Stimulated activated CD4-positive, alpha-beta T cell treated with anti-CD3 and anti-CD28 coated beads, Interleukin-15, amount 100 ng/mL, for 48 hours (primary cell): ENCODE measurements at places on chromosomes 13 and 19.
A peak's percentile ranks its signal among the peaks of the same experiment; 100 is the strongest.

DNA sequence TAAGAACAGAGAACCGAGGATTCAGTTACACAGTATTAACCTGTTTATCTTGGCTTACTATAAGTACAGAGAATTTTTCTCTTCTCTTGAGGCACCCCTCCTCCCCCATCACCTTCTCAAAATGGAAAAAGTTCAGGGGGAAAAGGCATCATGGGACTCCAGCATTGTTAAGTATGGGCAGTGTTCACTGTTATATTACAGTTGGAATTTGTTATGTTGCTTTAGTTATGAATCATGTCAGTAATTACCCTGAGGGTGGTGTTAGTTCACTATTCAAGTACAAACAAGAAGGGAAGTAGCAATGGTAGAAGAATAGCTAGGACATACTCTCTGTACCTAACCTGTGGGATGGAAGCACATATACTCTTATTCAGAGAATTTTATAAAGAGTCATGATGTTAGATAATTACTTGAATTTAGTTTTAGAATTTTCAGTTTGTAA lies 12.0 kb downstream of the LPAR6 start:
- no peak for DNase-seq

GRCh38 chr13:66842766-66843165 lies 387.4 kb downstream of the PCDH9 start:
- DNase-seq, result no peak

DNA sequence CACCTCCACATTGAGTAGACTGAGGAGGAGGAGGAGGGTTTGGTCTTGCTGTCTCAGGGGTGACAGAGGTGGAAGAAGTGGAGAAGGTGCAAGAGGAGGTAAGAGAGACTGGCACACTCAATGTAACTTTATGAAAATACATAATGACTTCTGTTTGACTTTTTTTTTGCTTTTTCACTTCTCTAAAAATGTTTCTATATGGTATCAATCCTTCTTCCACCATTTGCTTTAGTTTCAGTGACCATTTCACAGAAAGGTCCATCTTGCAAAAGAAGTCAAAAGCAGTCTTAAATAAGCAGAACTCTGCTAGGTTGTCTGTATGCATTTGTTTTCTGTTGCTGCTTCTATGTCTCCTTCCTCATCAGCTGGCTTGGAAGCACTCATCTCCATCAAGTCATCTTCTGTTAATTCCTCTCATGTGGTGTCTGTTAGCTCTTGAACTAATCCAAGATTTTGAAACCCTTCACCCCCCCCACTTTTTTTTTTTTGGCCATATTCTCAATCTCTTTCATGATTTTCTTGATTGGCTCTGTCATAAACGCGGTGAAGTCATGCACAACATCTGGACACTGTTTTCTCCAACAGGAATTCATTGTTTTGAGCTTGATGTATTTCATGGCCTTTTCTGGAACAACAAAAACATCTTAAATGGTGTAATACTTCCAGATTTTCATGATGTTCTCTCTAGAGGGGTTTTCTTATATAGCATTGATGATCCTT lies 80.8 kb downstream of the KL start:
- DNase-seq, result no peak

DNA sequence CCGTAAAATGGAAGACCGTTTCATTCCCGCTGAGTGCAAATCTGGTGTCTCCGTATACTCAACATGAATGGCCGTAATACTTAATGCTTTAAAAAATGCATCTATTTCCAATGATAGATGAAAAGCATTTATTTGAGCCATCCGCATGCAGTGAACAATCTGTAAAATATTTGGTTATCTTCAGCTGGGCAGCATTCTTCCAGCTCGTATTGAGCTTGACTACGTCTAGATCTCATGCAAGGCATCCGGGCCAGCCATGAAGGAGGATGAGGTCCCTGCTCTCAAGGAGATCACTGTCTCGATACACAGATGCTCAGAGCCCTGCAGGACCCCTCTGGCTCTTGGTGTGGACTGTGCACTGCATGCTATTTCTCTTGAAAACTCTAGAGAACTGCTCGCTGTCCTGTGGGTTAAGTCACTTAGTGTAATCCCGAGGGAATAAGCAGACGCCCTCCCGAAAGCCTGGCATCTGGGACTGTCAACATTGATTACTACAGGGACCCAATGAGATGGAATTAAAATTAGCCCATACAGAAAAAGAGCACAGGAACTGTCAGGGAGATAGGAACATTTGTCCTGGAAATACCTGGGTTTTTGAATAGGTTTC lies 112.4 kb upstream of the RNF113B start:
- no peak for DNase-seq

GRCh38 chr13:101661839-101662238 lies 209.4 kb downstream of the ITGBL1 start:
- no peak for DNase-seq

DNA sequence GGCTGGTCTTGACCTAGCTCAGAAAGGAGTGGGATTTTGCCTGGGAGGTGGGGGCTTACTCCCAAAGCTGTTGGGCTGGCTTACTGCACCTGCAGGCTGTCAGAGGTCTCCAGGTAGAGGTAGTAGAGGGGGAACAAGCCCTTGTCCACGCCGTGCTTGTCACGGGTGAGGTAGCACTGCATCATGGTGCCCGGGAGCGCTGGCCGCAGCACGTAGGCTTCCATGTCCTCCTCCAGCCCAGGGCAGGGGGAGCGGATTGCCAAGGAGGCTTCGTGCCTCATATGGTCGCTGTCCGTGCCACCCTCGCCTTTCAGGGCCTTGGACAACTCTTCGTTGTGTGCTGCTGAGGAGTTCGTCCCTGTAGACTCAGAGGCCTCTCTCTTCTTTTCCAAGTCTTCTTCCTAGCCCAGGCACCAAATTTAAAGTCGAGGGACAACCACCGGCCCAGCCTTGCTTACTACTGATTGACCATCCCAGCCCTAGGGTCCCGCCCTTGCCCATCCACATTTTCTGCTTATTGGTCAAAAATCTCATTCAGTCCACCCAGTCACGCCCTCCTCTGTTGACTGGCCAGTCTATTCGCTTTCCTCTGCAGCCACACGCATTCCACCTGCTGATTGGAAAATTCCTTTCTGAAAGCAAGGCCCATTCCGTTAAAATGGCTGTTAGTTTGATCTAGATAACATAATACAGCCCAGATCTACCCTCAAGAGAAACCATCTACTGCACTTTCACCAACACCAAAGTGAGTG lies 10.5 kb downstream of the TULP2 start:
- DNase-seq, result no peak

DNA sequence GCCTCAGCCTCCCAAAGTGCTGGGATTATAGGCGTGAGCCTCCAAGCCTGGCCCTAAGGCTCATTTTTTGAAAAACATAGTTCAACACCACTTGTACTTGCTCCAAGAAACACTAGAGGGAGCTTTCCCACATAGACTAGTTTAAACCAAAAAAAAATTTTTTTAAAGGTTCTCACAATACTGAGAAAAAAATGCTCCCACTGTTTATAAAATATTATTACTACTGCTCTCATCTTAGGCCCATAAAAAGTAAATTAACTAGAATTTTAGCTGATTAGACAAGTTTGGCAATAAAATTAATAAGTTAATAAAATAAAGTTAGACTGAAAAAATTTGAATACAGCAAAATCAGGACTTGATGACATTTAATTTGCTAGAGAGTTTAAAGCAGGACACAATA lies 109.5 kb downstream of the TBC1D4 start:
- no peak for DNase-seq

GRCh38 chr13:84352946-84353345 lies 470.7 kb upstream of the SLITRK1 start:
- no peak for DNase-seq

DNA sequence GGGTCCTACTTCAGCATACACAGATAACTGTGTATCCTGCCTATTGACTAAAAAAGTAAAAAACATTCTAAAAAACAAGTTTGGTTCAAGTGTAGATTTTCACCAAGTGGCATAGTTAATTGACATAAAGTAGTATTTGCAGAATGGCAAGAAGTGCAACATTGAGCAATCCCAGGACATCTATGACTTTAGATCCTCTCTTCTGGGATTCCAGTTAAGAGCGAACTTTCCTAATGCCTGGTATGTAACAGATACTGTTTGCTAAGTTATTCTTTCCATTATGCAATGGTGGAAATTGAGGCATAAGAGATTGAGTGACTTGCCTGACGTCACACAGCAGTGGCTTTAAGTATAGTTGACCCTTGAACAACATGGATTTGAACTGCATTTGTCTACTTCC lies 96.1 kb downstream of the ZMYM2 start:
- no peak for DNase-seq

GRCh38 chr19:44576843-44577565 lies 36.4 kb upstream of the IGSF23 start:
- peak; percentile 17 for DNase-seq

GRCh38 chr13:49395451-49395865 lies 48.4 kb downstream of the CAB39L start:
- DNase-seq, result no peak

DNA sequence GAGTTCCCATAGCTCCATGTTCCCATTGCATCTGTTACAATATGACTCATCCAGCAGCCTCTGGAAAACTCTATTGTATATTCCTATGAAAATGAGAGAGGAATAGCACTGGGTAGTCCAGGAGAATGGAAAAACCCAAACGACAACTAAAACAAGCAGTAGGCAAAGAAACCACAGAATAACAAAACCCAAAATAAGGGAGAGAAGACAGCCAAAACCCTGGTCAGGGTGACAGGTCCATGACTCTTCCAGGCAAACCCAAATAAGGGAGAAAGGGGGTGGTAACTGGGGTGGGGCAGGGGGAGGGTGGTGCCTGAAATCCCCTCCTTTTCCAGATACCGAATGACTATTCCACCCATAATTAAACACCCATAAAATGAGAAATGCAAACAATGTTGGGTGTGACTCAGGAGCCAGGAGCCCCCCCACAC lies 4.0 kb upstream of the ZNF8 start:
- DNase-seq, result no peak

- no peak for DNase-seq
Measured at GRCh38 chr13:42360046-42360574, 88.2 kb downstream of the AKAP11 start.

DNA sequence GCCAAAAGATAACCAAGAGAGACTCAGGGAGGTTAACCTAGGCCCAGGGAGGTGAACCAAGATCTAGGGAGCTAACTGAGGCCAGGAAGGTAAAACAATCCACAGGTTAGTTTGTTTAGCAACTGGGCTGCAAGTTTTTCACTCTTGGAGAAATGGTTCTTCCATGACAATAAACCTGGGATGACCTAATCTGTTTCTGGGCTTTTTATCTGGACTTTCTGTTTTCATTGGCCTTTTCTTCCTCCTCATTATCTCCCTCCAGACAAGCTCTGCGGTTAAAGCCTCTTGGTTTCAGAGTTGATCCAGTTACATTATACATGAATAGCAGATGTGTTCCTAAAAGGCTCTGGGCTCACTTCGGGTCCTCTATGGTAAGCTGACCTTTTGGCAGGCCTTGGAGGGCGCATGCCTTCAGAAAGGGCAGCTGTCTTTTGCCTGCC lies 44.2 kb downstream of the PCDH8 start:
- DNase-seq, result no peak

DNA sequence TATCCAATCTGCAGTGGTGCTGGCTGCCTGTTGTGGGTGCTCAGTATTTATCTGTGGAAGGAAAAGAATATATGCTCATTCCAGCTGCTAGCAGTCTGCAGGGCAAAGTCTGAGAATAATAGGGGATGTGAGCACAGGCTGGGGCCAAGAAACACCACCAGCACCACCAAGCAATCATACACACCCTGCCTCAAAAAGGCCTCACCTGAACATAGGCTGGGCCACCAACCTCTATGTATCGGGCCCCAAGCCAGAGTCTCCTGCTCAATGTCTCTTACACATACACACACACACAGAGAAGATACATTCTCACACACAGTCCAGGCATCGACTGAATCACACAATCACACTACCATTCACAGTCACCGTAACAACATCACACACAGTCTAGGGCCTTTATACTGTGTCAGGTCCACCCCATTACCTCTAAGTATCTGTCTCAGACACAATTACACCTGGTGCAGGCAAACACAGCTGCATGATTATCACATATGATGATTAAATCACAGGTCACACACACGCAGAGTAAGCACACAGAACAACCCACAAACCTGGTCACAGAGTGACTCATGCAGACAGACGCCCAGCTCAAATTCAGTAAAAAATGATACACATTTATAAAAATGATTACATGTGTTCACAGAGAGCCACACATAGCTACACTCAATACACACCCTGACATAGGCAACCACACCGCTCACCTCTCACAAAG lies 1.3 kb upstream of the ZSCAN22 start:
- DNase-seq, result no peak

DNA sequence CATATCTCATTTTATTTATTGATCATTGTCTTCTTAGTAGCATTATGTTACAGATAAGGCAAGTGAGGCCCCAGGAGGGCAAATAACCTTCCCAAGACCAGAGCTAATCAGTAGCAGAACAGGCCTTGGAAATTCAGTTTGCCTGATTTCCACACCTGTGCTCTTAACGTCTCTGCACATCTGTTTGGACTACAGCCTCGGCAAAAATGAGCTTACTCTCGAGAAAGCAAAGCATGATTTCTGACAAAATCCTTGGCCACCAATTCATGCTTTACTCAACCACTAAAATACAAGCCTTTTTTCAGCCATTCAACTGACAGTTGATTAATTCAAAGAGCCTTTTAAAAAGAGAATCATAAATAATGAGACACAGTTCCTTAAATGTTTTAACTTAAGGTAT lies 309.3 kb upstream of the HTR2A start:
- DNase-seq, result no peak

- peak; percentile 94 for DNase-seq
Measured at GRCh38 chr19:45817010-45817724, 2.1 kb upstream of the RSPH6A start.

GRCh38 chr13:39510316-39510695 lies 92.7 kb downstream of the LHFPL6 start:
- DNase-seq, result no peak

DNA sequence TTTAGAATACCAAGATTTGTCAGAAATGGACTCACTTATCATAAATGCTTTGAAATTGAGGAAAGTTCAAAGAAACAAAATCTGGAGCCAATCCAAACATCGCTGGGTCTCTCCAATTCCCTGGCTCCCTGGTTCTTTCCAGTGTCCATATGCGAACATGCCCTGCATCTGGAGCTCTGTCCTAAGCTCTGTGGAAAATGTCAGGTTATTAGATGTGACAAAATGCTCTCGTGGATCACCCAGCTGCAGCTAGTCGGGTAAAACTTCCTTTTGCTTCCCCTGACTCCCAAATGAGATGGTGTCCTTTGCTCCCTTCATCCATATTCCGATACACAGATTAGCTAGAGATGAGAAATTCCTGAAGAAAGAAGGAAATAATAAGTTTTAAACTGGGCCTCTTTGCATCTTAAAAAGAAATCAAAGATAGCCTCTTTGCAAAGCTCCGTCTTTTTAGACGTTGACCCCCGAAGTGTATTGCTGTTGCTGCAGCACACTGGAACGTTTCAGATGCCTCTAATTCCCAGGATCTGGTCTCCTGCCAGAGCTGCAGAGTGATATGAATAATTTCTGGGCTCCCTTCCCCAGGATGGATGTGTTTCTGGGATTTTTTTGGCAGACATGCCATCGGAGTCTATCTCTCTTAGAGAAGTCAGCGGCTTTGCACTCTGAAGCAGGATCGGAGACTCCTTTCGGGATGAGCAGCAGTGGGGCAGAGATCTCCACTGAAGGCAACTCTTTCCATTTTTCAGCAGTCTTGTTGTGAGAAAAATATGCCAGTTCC lies 102.9 kb downstream of the TEX26 start:
- DNase-seq, result no peak

GRCh38 chr13:26095338-26095737 lies 43.5 kb upstream of the SHISA2 start:
- DNase-seq, result no peak
